ENCODE measurements at places on chromosomes 5 and 9.

- DNase-seq, result no peak
Measured at GRCh38 chr9:90724880-90725279, 76.7 kb upstream of the SYK start.

- no peak for DNase-seq
Measured at GRCh38 chr9:124258607-124259157, 933 bp downstream of the NEK6 start.

DNA sequence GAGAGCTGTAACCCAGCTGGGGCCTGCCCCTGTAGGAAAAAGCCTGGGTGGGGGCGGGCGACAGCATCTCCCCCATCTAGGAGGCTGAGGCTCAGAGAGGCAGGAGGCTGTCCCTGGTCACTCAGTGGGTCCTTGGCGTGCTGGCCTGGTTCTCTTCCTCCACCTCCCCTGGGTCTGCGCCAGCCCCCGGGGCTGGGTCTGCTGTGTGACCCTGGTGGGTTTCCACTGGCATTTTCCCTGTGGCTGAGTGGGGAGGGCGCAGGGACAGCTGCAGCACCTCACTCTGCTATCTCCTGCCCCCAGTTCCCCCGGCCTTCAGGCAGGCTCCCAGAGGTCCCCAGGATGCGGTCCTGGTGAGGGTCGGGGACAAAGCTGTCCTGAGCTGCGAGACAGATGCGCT, 59.5 kb upstream of the ASS1 start:
- no peak for DNase-seq

- no peak for DNase-seq
Measured at GRCh38 chr5:54671681-54672080, 154.1 kb downstream of the SNX18 start.

GRCh38 chr5:64690417-64691151, at the start of gene SHISAL2B:
Gene SHISAL2B (plus strand): TSS chr5:64690503. CDS start chr5:64690624, 121 bp downstream.
- DNase-seq, result no peak

GRCh38 chr5:125263356-125263755, 516.9 kb upstream of the ZNF608 start:
- DNase-seq, result no peak

DNA sequence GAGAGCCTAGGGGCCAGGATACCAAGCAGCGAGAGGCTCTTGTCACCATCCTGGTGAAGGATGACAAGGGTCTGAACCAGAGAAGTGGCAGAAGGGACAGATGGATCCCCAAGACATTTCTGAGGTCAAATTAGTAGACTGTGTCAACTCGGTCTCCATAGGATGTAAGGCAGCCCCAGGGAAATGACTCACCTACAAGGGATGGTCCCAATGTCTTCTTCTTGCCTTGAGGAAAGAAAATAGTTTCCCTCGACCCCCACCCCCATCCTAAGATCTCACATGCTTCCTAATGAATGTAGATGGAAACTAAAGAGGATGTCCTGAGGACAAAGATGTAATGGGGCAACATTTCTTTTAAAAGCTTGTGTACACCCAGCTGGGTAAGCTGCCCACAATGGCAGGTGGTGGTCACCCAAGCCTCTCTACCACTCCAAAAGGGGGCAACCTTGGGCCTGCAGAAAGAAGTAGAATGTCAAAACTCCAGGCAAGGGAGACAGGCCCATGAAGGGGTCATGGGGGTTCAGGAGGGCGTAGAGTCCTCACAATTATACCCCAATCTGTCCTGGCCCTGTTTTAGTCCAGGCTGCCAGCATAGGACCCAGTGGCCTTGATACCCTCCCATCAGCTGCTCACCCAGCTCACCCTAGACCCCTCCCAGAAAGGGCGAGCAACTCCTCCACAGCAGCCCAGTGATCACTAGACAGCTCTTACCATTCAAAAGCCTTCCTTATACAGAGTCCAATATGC, 187.4 kb downstream of the ACTL7B start:
- no peak for DNase-seq

DNA sequence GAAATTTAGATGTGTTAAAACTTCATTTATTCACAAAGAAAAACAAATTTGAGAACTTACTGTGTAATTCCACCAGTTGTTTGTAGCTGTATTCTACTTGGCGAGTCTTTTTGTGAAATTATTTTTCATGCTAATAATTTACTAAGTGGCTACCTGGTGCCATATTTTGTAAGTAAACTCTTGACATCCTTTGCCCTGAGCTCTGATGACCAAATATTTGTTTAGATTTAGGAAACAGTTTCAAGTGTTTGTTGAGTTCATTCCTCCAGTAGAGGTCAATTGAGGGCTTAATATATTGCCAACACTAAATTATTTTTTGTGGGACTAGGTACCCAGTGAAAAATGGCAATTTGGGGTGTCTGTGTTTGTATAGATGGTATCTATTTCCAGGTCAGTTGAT, 3.7 kb downstream of the CNTLN start:
- no peak for DNase-seq

DNA sequence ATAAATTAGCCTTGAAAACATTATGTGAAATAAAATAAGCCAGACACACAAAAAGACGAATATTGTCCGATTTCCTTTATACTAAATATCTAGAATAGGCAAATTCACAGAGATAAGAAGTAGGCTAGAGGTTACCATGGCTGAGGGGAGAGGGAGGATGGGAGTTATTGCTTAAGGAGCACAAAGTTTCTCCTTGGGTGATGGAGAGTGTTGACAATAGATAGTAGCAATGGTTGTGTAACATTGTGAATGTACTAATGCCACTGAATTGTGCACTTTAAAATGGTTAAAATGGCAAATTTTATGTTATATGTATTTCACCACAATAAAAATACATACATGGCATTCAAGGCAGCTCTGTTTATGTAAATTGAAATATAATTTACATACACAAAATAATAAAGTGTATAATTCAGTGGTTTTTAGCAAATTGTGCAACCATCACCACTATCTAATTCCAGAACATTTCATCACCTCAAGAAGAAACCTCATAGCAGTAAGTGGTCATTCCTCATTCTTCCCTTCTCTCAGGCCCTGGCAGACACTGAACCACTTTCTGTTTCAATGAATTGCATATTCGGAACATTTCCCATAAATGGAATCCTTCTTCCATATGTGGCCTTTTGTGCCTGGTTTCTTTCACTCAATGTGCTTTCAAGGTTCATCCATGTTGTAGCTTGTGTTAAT, 59.2 kb downstream of the NDST1 start:
- DNase-seq, result peak; percentile 51

DNA sequence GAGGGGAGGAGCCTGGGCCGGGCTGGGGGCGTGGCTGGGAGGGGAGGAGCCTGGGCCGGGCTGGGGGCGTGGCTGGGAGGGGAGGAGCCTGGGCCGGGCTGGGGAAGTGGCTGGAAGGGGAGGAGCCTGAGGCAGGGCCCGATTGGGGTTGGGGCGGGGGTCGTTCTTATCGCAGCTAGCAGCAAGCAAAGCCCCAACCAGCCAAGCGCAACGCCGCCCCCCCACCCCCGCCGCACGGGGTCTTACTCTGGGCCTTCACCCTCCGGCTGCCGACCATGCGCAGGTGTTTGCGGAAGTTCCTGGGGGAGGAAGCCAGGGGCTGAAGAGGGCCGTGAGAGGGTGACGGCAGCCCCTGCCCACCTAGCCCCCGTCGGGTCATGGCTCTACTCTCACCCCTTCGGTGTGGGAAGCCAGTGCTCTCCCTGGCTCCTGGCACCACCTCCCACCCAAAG, 5.0 kb downstream of the NSMF start:
- DNase-seq, result no peak

DNA sequence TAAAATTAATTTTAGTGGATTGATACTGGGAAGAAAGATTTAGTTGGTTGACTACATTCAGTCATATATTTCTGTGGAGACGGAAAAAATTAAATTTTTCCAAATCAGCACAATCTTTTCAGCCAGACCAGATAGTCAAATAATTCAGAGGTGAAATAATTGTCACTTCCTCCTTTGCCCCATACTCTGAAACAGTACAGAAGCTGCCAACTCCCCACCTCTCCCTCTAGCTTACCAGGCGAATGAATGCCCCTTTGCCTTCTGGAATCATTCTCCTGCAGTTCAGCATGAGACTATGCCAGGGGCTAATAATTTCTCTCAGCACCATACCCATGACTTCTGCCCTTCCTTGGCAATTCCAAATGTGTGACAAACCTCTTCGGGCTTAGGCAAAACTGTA, 43.5 kb downstream of the EBF1 start:
- DNase-seq, result no peak

DNA sequence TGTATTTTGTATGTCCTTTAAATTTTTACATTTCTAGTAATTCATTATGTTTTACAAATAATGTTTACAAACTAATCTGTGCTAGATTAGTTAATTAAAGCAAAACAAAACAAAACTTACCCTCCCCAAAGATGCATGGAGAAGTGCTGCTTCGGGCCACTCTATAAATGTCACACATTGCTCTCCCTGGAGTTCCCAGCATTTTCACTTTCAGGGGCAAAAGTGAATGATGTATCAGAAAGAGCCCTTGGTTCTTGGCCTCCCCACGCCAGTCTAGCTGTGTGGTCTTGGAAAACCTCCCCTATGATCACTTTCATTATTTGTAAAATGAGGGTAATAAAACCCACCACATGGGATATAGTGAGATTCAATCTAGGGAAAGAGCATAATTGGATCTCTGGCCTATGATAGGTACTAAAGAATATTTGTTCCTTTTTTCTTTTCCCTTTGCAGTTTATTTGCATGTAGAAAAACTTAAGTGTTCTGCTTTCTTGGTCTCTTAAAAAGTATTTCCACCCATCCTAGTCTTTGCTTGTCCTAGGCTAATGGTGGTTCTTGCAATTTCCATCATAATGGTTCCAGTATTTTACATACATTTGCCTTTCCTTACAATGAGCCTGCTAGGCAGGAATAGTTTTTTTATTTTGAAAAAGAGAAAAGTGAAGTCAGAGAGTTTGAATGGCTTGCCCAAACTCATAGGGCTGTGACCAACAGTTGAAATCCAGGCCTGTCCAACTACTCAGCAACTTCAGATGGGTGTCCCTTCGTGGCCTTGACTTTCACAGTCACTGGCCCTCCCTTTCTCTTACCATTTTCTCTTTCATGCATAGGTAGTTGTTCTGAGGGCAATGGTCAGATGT, 184.5 kb upstream of the KLF4 start:
- DNase-seq, result no peak

DNA sequence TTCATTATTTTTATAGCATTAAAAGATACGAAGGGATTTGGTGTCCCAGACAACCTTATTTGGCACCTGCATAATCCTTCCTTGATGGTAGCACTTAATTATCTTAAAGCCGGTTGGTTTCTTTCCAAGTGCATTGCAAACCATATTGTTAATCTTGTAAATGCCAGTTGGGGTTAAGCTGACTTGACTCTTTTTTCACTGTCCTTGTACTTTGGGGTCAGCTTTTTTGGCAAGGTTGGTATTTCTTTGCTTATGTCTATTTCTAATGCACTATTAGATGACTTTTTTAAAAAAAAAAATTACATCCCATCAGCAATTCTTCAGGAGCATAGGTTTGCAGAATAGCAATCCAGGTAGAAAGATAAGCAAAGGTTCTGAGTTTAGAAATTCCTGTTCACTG, 466.8 kb upstream of the TLE4 start:
- DNase-seq, result no peak

DNA sequence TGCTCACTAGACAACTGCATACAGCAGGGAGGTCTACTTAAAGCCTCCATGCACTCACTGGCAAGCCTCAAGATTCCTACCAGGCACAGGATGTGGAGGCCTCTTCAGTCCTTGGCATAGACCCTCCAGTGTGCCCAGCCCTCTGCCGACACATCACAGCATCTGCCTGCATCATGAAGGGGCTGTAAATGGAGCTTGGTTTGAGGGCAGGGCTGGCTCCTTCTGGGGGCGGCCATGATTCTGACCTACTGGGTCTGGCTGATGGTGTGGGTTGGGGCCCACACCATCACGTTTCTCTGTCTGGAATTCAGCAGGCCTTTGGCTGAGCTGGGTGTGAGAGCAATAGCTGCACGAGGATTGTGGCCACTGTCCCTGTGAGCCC, 84.9 kb upstream of the SHB start:
- DNase-seq, result no peak
